H9 (cell line): ENCODE measurements at places on chromosomes 11 and 22. TPM values are rescaled to one million over a fixed set of nuclear protein-coding genes. Genes with fewer than 3 reads are reported as not detected.
A peak's percentile ranks its signal among the peaks of the same experiment; 100 is the strongest.

DNA sequence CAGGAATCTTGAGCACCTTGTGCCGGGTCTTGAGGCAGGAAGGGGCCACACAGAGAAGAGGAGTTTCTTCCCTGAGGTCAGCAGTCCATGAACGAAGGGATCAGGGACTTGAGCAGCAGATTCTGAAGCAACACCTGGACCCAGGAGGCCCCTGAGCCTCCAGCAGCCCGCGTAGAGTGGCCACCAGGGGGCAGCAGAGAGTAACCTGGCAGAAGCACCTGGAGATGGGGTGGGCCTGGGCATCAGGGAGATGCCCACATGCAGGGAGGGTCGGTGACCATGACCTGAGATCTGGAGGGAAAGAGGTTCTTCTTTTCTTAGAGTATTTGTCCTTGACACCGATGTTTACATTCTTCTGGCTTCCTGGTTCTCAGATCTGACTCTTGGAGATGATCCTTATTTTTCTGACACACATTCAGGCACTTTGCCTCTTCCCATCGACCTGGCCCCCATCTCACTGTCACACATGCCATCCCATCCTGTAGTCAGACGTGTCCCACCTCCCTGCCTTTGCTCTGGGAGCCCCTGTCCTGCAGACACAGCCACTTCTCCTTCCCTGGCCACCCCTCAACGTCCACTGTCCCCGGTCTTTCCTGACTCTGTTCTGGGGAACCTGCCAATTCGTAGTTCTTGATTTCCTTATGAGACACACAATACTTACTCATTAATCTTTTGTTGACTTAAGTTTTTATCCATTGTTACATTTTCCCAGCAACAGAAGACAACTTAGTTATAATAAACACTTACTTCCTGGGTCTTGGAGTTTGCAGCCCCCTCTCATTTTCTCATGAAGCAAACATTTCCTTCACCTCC lies 66.5 kb downstream of the GGTLC2 start:
- H3K36me3 ChIP-seq = no peaks in the 10 kb centered on the region
- H3K4me3 ChIP-seq = no peak overlapping the region
- peak; percentile 75 for DNase-seq
- H3K4me1 ChIP-seq = no peaks in the 10 kb centered on the region
- H3K27me3 ChIP-seq = peaks cover 29% of the 10 kb centered on the region; the same call in 1 of the 2 replicates

GRCh38 chr22:42834177-42834949 lies 22.7 kb downstream of the ARFGAP3 start:
- H3K4me3 ChIP-seq = no peak overlapping the region
- H3K27me3 ChIP-seq = no peaks in the 10 kb centered on the region
- DNase-seq = no peak
- peaks cover 3% of the 10 kb centered on the region; the same call in 2 of the 3 replicates for H3K36me3 ChIP-seq

- peaks cover 14% of the 10 kb centered on the region for H3K36me3 ChIP-seq
- no peak overlapping the region for H3K4me3 ChIP-seq
- H3K27ac ChIP-seq = no peak overlapping the region
These were observed 566.2 kb downstream of the TBC1D22A start for GRCh38 chr22:47328550-47329243.

DNA sequence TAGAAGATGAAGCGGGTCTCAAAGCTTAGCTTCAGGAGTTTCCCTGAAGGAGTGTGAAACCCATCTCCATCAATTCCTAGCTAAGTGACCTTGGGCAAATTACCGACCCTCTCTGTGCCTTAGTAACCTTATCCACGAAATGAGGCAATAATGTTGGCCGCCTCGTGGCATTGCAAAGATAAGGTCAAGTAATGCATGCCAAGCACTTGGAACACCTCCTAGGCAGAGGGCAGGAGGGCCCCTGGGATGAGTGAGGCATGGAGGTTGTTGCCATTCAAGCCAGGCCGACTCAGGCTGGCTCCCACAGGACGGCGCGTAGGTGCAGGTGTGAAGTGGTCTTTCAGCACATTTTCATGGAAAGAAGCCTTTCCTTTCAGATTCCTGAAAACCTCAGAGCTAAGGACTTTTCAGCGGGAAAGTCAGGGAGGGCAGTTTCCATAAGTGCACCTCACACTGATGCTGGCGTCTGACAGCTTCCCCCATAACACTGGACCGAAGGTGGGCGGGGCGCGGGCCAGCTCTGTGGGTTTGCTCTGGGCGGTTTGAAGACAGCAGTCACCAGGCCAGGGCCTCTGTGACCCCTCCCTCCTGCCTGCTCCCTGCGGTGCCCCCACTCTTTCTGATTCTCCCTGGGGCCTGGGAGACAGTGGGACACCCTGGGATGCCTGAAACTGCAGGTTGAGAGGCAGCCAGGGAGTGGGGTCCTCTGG lies 25.2 kb downstream of the RPS6KA4 start:
- no peak for DNase-seq
- no peak overlapping the region for H3K4me3 ChIP-seq
- no peak overlapping the region for H3K27ac ChIP-seq
- H3K27me3 ChIP-seq = no peaks in the 10 kb centered on the region
- H3K4me1 ChIP-seq = no peaks in the 10 kb centered on the region

DNA sequence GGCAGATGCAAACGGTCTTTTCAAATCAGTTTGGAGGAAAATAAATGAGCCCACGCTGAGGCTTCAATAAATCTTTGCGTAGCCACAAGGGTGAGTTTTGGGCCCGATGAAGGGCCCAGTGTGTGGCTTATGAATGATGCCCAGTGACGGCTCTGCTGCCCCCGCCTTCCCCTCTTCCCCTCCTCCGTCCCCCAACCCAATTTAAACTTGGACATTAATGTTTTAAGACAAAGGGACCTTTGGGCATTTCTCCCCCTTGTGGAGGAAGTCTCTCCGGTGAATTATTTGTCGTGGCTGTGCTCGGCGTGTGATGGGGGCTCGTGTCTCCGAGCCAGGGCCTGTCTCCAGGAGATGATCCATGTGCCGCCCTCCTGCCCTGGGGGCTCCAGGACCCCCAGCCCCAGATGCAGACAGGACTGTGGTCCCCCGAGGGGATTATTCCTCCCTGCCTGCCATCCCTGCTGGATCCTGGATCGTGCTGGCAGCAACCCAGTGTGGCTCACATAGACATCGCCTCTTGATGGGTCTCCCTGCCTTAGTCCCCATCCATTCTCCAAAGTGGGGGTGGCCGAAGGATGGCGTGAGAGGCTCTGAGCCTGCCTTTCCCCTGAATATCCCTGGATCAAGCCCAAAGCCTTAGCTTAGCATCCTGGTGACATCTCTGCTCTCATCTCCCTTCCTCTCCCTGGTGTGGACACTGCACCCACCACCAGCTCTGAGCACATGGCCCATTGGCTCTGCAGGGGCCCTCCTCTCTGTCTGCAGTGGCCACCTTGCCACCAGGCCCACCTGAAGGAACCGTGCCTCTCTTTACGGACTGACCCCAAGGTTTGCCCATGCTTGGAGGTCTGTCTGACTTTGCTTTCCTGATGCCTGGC lies 56.4 kb downstream of the SMIM38 start:
- peak; percentile 17 for DNase-seq
- H3K4me1 ChIP-seq = no peaks in the 10 kb centered on the region
- H3K27ac ChIP-seq = no peak overlapping the region
- H3K27me3 ChIP-seq = no peaks in the 10 kb centered on the region
- H3K4me3 ChIP-seq = no peak overlapping the region
- H3K36me3 ChIP-seq = no peaks in the 10 kb centered on the region

The OR51B2 gene
- not detected in 2 replicates for total RNA-seq

The BUD13 gene
- total RNA-seq = 29.3 and 30.0 TPM in 2 replicates

The KRTAP5-9 gene
- not detected in 2 replicates for total RNA-seq

The TMEM132A gene
- 84.5 and 95.5 TPM in 2 replicates for total RNA-seq

The PRG3 gene
- total RNA-seq = not detected in 2 replicates

The VWCE gene
- 18.7 and 20.6 TPM in 2 replicates for total RNA-seq
